Thoracic aorta (tissue), 2 donors: ENCODE measurements at places on chromosomes 3 and 15. TPM values are rescaled to one million over a fixed set of nuclear protein-coding genes. Genes with fewer than 3 reads are reported as not detected.

- peaks cover 3% of the 10 kb centered on the region for H3K36me3 ChIP-seq
- no peak for DNase-seq
- H3K27ac ChIP-seq = no peak overlapping the region
- H3K27me3 ChIP-seq = no peaks in the 10 kb centered on the region
These were observed 176.2 kb downstream of the LPP start for GRCh38 chr3:188330138-188330537.

GRCh38 chr15:80660119-80660518 is 35.0 kb upstream of the ABHD17C start:
- no peaks in the 10 kb centered on the region for H3K36me3 ChIP-seq
- no peaks in the 10 kb centered on the region for H3K27me3 ChIP-seq
- no peaks in the 10 kb centered on the region for H3K4me1 ChIP-seq
- no peak for DNase-seq
- no peak overlapping the region for H3K27ac ChIP-seq

- H3K27me3 ChIP-seq = no peaks in the 10 kb centered on the region
- H3K4me1 ChIP-seq = peaks cover 29% of the 10 kb centered on the region
- no peak for DNase-seq
These were observed 31.4 kb downstream of the FLNB start for GRCh38 chr3:58039601-58040000.

GRCh38 chr3:98691897-98692296 is 71.2 kb upstream of the ST3GAL6 start:
- H3K27me3 ChIP-seq = no peaks in the 10 kb centered on the region
- no peak overlapping the region for H3K27ac ChIP-seq

GRCh38 chr15:65245096-65245856 is 34.0 kb upstream of the CILP start:
- H3K4me3 ChIP-seq = no peak overlapping the region
- H3K36me3 ChIP-seq = no peaks in the 10 kb centered on the region
- no peak for DNase-seq
- no peak overlapping the region for H3K27ac ChIP-seq

DNA sequence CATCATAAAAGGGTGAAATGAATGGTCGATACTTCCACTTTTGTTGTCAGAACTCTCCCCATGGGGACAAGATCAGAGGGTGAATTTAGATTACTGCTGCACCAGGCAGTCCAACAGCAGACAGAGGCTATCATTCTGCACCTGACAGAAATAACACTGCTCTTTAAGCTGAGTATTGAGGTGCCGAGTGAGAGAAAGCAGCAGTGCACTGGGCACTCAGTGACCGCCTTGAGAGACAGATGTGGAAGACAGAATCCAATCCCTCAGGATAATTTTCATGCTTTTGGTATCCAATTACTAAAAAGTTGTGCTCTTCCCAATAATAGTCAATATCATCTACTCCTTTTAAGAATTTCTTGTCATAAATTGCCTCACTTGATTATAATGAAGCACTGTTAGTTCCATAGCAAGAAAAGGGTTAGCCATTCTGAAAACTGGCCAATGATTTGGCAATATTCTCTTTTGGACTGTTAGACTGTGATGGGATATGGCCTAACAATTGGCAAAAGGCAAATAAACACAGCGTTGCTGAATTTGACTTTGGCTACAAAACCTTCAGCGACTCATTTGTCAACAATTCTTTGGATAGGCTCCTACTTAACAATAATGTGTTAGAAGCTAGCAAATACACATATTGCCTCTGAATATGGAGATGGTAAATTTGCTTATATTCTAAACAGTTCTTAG is 5.5 kb downstream of the FGF7 start:
- H3K4me1 ChIP-seq = no peaks in the 10 kb centered on the region
- no peak overlapping the region for H3K27ac ChIP-seq
- no peaks in the 10 kb centered on the region for H3K27me3 ChIP-seq
- H3K4me3 ChIP-seq = no peak overlapping the region
- no peaks in the 10 kb centered on the region for H3K36me3 ChIP-seq
- DNase-seq = no peak

DNA sequence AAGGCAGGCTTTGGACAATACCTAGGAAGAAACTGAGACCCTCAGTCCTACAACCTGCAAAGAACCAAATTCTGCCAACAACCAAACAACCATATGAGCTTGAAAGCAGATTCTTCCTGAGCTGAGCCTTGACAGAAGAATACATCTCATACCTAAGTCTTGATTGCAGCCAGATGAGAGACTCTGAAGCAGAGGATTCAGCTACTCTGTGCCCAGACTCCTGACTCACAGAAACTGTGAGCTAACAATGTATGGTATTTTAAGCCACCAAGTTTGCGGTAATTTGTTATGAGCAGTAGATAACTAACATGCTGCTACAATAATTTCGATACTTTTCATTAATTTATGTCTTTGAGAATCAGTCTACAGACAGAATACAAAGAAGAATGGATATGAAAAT is 325.1 kb upstream of the CBLB start:
- H3K27me3 ChIP-seq = no peaks in the 10 kb centered on the region
- H3K4me1 ChIP-seq = no peaks in the 10 kb centered on the region
- H3K4me3 ChIP-seq = no peak overlapping the region
- no peak for DNase-seq

DNA sequence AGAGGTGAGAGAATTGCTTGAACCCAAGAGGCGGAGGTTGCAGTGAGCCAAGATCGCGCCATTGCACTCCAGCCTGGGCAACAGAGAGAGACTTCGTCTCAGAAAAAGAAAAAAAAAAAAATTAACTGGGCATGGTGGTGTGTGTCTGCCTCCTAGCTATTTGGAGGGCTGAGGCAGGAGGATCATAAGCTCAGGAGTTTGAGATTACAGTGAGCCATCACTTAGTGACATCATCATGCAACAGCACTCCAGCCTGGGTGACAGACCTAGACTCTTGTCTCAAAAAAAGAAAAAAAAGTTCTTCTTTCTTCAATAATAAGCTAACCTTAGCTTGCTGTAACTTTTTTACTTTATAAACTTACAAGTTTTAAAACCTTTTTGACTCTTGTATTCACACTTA is 99.8 kb downstream of the SLMAP start:
- peaks cover 14% of the 10 kb centered on the region for H3K36me3 ChIP-seq
- H3K4me3 ChIP-seq = no peak overlapping the region
- no peaks in the 10 kb centered on the region for H3K27me3 ChIP-seq
- no peak for DNase-seq
- no peak overlapping the region for H3K27ac ChIP-seq

DNA sequence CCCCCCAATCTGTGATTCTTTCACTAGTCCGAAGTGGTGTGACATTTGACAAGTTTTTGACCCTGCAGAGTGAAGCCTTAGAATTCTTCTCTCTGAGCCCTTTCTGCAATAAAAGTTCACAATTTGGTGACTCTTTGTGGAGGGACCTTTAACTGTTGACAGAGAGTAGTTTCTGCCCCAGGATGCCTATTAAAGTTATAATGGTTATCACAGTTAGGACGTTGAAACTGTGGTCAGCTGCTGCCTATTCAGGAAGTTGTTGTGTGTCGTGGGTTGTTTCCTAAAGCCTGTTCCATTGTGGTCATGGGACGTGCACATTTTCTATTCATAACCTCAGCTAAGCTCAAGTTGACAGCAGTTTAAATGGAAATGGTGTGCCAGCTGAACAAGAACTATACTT is 274.5 kb downstream of the NEK10 start:
- no peaks in the 10 kb centered on the region for H3K27me3 ChIP-seq
- DNase-seq = no peak
- H3K36me3 ChIP-seq = no peaks in the 10 kb centered on the region
- no peak overlapping the region for H3K4me3 ChIP-seq
- no peak overlapping the region for H3K27ac ChIP-seq

DNA sequence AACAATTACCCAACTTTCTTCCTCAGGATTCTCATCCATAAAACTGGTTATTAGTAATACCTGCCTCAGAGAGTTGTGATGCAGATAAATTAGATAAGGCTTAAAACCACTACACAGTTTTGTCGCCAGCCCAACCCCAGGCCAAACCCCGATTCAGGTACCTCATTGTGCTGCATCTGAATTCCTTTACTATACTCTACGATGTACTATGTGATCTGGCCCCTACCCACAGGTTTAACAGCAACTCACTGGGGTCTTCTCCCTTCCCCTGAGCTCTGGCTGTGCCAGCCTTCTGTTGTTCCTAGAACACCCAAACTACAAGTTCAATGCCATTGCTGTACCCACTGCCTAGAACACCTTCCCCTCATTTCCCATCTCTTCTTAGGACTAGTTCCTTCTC is 64.6 kb downstream of the MYO5A start:
- no peak for DNase-seq
- H3K27me3 ChIP-seq = no peaks in the 10 kb centered on the region
- H3K4me1 ChIP-seq = peaks cover 3% of the 10 kb centered on the region
- H3K27ac ChIP-seq = no peak overlapping the region

DNA sequence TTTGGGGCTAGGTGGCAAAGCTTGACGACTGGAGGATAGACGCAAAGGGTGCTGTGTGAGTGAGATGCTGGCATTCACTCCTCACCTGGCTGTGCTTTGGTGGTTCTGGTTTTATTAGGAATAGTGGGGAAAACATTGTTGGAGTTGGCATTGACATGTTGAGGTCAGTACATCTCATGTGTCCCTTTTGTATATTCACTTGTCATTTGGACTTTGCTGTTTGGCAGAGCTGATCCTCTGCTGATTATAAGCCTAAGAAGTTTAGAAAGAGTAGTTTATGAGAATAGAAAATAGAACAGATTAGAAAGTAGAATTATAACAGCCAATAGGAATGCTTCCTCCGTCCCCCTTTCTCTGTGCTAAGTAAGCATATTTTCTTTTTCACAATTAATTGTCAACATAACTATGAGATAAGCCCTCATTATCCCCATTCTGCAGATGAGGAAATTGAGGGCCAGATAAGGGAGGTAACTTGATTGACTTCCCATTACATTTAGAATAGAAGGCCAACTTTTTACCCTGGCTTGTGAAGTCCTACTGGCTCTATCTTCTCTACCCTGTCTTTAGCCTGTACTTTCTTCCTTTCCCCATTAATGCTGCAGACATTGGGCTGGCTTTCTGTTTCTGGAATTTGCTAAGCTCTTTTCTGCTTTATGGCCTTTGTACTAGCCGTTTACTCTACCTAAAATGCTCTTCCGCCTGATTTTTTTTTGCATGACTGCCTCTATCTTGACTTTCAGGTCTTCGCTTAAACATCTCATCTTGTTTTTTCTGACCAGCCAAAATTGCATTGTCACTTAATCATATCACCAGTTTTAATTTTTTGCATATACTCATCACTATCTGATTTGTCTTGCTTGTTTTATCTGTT is 12.8 kb downstream of the ITPR1 start:
- peaks cover 63% of the 10 kb centered on the region for H3K4me1 ChIP-seq
- H3K27ac ChIP-seq = peak overlapping the region; percentile 87
- DNase-seq = no peak
- H3K27me3 ChIP-seq = no peaks in the 10 kb centered on the region

- H3K4me1 ChIP-seq = no peaks in the 10 kb centered on the region
- no peak for DNase-seq
- no peak overlapping the region for H3K27ac ChIP-seq
- no peaks in the 10 kb centered on the region for H3K27me3 ChIP-seq
These were observed 93.7 kb downstream of the RAD18 start for GRCh38 chr3:8869613-8870012.

The ARGFX gene
- not detected for total RNA-seq

- H3K4me3 ChIP-seq = peak overlapping the region; percentile 91
- no peak for DNase-seq
- H3K4me1 ChIP-seq = peaks cover 11% of the 10 kb centered on the region
- H3K36me3 ChIP-seq = no peaks in the 10 kb centered on the region
- H3K27me3 ChIP-seq = no peaks in the 10 kb centered on the region
These were observed 8.3 kb upstream of the PGPEP1L start for GRCh38 chr15:99015698-99016568.
